ENCODE measurements at places on chromosomes 4 and X.

GRCh38 chrX:24259544-24260240 lies 54.2 kb downstream of the SUPT20HL2 start:
- DNase-seq, result no peak

- DNase-seq, result no peak
Observed at GRCh38 chr4:175246941-175247340, 328.8 kb downstream of the ADAM29 start.

DNA sequence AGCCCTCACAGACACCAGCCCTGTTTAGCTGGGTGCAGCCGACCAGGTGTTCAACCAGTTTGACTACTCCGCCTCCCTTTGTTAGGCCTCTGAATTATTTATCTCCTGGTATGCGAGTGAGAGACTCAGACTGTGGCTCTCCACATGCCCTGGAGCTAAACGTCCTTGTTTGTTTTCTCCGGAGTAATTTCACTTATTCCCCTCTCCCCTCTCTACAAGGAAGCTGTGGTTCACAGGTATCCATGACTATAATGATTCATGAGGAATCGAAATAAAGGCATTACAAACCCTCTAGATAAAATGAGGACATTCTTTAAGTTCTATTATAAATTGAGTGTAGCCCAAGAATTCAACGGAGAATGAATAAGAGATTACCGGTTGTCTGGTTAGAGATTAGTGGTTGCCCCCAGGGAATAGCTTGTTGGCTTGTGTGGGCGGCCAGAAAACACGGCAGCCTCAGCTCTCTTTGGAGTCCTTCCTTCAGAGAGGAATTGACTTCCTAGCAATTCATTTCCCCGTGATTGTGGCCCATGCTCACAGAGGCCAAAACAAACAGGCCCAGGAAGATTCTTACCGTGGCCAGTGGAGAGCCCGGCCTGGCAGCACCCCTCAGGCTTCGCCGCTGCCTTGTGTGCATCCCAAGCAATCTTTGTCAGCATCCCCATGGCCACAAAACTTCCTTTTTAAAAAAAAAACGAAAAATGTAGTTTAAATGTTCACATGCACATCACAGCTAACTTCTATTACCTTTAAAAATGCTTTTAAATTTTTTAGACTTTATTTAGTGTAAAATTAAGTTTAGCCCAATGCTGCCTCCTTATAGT lies 60.2 kb upstream of the CBR4 start:
- no peak for DNase-seq

DNA sequence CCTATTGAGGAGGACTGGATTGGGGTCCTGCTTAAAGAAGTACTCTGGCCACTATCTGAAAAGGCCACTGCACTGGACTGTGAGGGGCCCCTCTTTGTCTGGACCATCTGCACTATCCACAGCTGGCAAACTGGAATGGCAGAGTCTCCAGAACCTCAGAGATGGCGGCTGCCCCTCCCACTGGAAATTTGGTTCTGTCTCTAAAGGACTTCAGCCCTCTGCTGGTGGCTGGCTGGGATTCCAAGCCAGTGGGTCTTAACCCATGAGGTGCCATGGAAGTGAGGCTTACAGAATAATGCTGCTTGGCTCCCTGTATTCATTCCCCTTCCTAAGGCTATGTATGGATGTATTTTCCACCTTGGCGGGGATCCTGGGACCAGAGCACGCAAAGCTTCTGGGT lies 41.6 kb upstream of the CYLC1 start:
- DNase-seq, result no peak

DNA sequence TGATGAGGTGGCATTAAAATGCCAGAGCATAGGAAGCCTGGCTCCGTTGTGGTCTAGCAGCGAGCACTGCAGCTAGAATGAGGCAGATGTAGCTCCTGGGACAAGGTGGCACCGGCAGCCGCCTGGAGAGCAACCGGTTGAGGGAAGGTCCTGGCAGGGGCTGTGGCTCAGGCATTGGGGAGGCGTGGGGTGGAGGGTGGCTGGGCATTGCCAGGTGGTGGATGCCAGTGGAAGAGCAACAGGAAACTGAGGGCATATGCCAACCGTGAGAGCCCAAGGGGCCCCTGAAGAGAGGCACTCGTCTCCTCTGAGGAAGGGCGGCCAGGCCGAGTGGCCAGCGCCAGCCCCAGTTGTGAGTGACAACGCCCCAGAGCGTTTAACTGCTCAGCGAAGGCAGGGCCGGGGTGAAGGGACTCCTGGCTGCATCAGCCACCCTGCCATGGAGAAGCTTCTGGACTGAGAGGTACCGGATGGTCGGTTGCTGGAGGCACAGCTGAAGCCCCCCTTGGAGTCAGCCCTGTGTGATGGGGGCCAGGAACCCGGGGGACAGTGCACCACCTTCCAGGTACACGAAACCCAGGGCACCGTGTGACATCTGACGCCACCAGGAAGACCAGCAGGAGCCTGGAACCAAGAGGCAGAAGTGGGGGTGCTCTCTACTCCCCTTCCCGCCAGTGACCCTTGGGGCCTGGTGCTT lies 13.2 kb upstream of the PDE6B start:
- DNase-seq, result no peak

GRCh38 chrX:39899856-39900776 lies 197.6 kb downstream of the BCOR start:
- no peak for DNase-seq

DNA sequence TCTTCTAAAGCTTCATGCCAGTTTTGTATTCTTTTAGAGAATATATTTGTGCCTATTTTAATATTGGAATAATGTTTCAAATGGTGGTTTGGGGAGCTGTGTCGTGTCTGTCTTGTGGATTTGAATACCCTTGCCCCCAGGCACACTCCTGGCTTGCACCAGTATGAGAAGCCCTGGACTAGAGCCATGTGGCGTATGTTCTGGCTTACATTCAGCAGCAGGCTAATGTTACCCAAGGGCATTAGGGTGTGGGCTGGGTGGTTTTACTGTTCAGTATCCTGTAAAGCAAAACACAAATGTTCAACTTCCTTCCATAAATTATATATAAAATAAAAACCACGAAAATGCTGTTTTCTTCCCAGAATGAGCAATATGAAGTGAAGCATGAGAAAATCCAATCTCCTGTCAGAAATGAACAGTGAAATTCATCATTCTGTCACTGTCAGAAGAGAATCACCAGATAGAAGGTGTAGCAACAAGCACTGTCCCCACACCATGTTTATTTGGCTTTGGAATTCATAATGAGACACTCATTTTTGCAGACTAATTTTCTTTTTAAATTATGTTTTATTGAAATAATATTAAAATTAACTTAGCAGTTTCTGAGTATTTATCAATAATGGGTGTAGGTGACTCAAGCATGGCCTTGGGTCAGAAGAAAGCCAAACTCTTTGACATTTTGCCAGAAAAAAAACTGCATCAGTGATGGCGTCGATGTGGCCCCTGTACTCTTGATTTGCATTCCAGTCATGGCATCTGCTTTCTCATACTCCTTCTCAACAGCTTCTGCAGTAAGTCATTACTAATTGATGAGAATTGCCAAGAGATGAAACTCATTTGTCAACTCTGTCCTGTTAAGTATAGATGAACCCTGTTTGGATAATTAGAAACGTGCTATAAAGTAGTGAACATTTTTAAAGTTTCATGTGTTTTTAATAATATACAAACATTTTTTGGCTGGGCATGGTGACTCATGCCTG lies 43.8 kb downstream of the WWC2 start:
- no peak for DNase-seq

GRCh38 chrX:1397001-1397400 lies 5.1 kb upstream of the SLC25A6 start:
- DNase-seq, result no peak

DNA sequence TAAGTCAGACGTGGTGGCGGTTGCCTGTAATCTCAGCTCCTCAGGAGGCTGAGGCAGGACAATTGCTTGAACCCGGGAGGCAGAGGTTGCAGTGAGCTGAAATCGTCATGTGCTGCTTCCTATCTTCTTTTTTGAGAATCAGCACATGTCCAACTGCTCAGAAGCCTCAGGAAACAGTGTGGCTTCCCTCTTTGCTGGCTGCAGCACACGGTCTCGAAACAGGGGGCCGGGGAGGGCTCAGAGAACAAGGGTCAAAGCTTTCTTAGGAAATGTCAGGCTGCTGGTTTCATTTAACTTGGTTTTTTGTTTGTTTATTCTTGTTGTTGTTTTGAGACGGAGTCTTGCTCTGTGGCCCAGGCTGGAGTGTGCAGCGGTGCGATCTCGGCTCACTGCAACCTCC lies 31.3 kb downstream of the CRLF2 start:
- no peak for DNase-seq

DNA sequence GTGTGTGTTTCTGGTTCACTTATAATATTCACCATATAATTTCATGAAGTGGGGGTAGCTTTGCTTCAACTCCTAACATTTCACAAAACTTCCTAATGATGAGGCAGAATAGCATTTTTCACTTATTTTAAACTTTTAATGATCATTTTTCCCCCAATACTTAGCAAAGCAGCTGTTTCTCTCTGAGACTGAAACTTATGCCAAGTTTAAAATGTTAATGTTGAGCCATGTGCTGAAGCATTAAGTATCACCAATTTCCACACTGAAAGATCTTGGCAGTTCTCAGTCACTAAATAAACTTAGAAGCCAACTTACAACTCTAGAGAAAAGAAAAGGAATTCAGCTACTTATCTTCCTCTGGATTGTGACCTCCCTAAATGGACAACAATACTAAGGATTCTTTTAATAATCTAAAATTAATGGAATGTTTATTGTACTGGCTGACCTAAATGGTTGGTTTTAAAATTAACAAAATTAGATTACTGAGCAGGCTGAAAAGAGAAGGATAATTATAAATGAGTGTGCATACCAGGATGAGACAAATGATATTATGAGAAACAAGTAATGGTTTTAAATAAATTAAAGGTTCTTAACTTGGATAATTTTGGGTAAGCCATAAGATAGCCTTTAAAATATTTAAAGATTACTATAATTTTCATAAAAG lies 1429.4 kb upstream of the ADGRL3 start:
- no peak for DNase-seq

DNA sequence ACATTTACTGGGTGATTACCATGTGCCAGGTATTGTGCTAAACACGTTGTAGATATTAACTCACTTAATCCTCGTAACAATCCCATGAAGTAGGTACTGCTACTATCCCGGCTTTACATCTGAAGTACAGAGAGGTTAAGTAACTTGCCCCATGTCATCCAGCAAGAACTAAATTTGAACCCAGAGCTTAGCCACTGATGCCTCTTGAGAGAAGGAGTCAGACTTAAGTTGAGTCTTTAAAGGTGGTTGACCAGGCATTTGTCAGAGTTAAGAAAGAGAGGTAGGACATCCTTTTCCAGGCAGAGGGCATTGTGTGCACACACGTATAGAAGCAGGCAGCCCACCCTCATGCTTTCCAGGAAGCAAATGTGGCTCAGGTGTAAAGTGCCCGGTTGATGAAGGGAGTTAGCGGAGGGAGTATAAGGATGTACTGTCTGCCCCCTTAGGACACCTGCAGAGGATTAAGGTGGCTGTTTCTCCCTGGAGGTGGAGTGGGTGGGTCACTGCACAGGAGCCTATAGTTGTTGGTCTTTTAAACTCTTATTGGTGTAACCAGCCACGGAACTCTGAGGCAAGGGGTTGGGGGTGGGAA lies 335 bp upstream of the CD38 start:
- no peak for DNase-seq

DNA sequence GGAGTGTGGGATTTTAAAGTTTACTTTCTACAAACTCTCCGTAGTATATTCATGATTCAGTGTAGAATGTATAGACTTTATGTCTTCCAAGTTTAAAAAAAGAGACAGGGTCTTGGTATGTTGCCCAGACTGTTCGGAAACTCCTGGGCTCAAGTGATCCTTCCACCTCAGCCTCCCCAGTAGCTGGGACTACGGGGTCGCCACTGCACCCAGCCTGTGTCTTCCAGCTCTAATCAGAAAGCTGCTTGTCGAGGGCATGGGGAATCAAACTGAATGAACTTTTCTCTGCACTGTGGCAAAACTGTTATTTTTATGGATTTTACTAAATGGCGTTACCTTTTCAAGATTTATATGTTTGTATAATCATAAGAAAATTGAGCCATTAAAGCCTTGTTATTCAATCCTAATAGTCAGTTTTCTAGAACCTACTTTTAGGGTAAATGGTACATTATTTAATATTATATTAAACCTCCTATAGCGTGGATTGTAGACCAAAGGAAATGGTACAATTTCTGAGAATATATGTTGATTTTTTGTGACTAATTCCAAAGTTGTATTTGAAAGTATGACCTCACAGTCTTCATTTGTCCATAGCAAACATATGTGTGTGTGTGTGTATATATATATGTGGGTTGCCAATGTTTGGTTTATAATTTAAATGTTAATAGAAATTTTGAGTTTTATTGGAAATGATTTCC lies 1.1 kb downstream of the BLOC1S4 start:
- DNase-seq, result no peak
